ENCODE measurements at places on chromosomes 2 and 18.

- no peak for DNase-seq
These were observed 84.7 kb upstream of the PKDCC start for GRCh38 chr2:41962922-41963622.

GRCh38 chr2:73969356-73969755 is 15.4 kb upstream of the TET3 start:
- DNase-seq: no peak

DNA sequence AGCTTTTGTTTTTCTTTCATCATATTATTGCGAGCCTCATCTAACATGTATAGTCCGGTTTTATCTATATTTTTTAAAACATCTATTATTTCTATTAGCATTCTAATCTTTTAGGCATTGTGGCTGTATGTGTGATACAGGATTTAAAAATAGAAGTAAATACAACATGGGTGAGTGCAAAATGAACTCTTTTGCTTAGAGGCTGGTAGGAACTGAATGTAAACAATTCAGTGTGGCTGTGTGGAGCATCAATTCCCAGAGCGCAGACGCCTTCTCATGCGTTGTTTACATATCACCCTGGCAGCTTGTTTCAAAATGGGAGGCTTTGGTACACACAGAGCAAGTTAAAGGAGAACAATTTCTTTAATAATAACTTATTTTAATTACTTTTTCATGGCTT is 836 bp downstream of the DTNA start:
- DNase-seq: no peak

DNA sequence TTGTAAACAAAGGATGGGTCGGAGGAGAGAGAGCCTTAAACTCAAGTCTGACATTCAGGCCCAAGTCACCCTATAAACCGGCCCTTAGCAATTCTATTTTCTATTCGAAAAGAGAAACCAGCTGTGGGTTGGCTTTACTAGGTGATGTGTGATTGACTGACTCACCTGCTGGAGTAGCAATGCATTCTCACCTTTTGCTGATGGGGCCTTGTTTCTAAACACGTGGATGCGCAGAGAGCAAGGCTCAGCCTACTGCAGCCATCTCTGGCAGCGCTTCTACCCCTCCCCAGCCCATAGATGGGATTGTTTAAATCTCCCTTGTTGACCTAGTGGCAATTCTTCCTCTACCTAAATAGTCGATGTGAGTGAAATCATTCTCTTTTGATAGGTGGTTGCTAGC is 138.5 kb downstream of the MEIS1 start:
- no peak for DNase-seq

GRCh38 chr2:91477731-91478672 is 2786.5 kb downstream of the RPIA start:
- DNase-seq: peak; percentile 41

GRCh38 chr2:110864731-110865130 is 132.4 kb downstream of the ACOXL start:
- no peak for DNase-seq

All from left cardiac atrium (tissue), 4 donors.